ENCODE measurements at places on chromosomes 12 and 14.

GRCh38 chr12:104669851-104670337, 213.1 kb downstream of the CHST11 start:
- DNase-seq, result peak; percentile 77

DNA sequence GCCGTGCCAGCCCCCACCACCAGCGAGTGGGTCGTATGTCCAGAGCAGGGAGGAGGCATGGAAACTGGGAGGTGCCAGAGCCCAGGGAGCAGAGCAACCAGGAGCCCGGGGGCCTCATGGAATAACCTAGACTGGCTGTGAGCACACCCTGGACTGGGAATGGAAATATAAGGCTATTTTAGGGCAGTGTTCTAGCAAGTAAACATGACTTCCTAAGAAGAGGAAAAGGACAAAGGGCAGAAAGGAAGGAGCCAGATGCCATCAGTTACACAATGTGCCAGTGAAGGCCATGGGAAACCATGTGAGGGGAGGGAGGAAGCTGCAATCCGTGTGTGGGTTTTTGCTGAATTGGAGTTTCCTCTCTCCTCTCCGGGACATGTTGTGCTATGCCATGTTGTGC, 18.7 kb upstream of the CPM start:
- no peak for DNase-seq

- DNase-seq, result no peak
Observed at GRCh38 chr12:124326871-124327270, 32.0 kb downstream of the RFLNA start.

DNA sequence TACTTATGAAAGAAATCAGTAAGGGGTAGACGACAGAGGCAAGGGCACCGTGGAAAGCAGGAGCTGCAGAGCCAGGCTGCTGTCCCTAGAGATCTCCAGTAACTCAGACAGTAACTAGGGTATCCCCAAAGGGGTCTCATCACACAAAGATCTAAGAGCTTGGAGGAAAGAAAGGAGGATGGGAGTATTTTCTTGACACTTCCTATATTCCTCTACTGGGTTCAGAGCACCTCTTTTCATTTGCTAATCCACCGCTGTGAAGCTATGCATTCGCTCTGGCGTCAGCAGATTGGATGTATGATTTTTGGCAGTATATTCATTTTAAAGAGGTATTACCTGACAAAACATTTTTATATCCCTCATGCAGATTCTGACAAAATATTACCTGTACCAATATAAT, 12.6 kb downstream of the USP44 start:
- no peak for DNase-seq

- no peak for DNase-seq
Observed at GRCh38 chr12:81086342-81086741, 8.5 kb downstream of the ACSS3 start.

DNA sequence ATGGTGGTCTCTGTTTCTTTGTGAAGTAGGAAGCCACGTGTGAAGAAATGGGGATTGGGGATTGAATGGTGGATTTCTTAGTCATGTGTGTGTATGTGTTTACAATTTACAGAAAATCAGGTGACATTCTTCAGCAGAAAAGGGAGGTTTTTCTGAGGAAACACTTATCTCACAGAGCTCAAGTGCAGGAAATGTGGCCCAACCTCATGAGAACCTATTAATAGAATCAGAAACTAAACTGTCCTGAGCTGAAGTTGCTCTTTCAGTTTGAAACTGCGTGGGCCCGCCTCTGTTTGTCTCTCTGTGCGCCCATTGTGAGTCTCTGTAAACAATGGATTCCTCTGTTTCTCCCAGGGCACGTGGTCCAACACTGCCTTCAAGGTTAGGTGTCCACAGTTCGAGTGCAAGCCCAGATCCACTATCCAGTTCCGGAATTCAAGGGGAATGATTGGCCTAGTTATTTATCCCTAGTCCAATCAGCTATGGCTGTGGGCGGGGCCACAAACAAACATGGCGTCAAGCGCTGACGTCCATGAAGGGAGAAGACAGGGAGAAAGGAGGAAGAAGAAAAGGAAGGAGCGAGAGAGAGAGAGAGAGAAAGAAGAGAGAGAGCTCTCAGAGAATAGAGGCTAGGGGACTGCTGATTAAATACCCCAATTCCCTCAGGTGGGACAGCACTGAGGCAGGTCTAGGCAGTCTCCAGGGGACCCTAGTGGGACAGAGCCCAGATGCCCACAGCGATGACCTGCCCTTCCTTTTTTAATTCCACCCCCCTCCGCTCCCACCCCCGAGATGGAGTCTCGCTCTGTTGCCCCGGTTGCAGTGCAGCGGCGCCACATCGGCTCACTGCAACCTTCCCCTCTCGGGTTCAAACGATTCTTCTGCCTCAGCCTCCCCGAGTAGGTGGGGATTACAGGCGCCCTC, 31.4 kb upstream of the C12orf76 start:
- peak; percentile 97 for DNase-seq

GRCh38 chr14:101243587-101244338, 317.5 kb upstream of the DIO3 start:
- DNase-seq, result no peak

DNA sequence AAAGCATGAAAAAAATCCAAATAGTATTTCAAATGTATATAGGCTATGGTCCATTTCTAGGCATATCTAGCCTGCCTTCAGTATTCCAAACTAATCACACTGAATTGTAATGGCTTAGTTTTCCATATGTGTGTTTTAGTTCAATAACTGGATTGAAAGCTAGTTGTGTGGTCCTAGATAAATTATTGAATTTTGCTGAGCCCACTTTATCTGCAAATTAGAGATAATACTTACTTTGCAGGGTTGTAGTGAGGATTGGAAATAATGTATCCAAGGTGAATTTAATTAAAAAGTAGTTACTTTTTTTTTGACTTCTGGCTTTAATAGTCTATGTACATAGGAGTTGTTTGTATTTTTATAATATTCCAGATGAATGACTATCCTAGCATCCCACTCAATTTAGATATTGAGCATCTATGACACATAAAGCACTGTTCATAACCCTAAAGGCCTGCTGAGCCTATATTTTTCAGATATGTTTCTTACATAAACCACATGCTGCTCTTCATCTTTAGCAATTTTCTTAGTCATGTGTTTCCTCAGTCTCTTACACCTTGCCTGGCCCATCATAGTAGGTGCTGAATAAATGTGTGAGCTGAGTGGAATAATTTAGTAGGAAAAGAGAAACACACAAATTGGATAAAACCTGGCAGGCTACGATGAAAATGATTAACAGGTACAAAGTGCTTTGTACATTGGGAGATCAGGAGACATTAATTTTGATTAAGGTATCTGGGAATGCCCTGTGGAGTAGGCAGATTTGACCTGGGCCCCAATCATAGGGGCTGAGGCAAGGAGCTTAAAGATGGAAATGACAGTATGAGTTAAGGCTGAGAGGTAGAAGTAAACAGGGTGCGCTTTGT, 1.1 kb upstream of the ATP23 start:
- no peak for DNase-seq

GRCh38 chr14:103500148-103500990, 22.3 kb downstream of the CKB start:
- peak; percentile 47 for DNase-seq

- no peak for DNase-seq
Observed at GRCh38 chr14:23442721-23443356, 7.4 kb upstream of the MYH7 start.

DNA sequence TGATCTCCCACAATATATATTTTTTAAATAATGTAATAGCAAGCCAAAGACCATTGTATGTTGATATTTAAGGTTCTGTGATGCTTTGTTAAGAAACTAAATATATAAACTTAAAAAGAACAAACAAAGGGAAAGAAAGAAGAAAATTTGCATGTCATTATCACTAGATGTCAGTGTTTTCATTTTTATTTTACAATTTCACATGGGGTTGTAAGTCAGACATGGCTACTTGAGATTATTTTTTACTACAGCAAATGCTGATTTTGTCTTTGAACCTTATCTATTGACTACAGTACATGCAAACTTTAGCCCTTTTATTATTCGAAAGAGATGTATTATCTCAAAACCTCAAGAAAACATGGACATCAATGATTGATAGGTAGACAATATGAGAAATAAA, 36.1 kb downstream of the SLCO1C1 start:
- DNase-seq, result no peak

- no peak for DNase-seq
Observed at GRCh38 chr12:132474237-132474741, 15.7 kb upstream of the FBRSL1 start.

DNA sequence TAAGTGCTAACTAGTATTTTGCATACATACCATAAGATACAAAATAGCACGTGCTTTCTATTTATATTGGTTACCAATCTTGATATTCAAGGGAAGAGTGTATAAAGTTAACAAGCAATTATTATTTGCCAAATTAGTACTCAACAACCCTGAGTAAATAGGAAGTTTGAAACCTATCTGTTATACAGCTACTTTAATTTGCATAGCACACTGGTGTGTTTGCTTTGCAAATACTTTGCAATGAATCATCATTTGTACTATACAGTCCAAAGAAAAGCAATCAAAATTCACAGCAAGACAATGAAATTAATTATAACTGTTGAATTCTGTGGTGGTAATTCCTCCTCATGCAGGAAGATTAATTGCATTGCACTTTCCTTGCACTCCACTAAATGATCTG, 469.1 kb downstream of the PRKD1 start:
- DNase-seq, result no peak

- DNase-seq, result no peak
Observed at GRCh38 chr12:94849411-94849976, 154.0 kb downstream of the NDUFA12 start.

DNA sequence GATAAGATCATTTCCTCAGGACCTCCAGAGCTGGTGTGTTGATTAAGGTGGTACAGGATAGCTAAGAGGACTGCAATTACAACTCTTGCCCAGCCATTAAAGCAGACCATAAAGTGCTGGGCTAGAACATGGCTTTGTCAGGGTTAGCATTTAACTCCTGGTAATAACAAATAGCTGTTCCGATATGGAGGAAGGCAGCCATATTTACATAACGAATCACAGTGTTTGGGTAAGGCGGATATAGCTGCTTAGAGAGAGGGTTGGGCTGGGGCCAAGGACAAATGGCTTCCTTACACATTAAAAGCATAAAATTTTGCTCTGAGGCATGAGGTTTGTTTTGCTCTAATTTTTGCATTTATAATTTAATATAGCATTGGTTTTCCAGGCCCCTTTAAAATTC, 297.7 kb upstream of the DDHD1 start:
- no peak for DNase-seq

GRCh38 chr12:101772012-101772775, 32.9 kb upstream of the SYCP3 start:
- DNase-seq, result no peak

GRCh38 chr14:76948213-76948947, 80.1 kb downstream of the IRF2BPL start:
- DNase-seq, result no peak

GRCh38 chr14:68978172-68978911, 760 bp downstream of the ACTN1 start:
- DNase-seq, result peak; percentile 34

DNA sequence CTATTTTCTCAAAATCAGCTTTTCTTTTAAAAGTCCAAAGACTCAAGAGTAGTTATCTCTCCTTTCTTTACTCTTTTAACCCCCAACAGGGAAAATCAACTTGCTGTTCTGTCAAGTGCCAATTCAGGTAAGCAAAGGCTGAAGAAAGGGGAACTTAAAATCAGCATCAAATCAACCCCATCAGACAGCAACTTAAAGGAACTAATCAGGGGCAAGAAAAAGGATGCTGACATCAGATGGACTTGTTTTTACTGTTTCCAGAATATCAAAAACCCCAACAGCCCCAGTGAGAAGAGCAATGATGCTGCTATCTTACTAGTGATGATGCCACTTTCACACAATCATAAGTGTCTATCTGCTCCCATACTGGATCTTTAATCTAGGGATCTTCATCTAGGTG, 3.4 kb downstream of the BAZ2A start:
- DNase-seq, result no peak

GRCh38 chr12:1845427-1845826, 25.1 kb downstream of the LRTM2 start:
- no peak for DNase-seq

DNA sequence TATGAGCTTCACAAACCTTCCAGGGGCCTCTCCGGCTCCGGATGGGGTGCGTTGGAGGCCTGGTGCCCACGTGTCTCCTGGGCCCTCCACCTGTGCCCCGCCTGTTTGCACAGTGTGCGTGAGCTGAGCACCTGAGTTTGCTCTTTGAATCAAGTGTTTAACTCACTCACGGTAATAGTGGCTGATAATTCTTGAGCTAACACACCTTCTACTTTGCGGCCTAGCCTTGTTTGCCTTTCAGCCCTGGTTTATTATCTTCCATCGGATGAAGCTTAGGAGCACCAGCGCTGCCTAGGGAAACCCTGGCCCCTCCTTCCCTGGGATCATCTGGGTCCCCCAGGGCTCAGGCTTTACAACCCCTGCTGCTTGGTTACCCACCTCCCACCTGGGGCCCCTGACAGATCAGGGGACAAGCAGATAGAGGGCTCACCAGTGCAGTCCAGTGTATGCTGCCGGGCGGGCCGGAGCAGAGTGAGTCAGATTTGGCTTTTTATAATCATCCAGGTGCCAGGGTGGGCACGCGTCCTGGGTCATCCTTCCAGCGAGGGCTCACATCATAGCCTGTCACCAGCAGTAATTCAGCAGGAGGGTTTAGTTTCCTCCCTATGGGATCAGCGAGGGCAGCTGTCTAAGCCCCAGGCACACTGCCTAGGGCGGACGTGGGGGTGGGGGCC, 62.8 kb upstream of the RFLNA start:
- no peak for DNase-seq

DNA sequence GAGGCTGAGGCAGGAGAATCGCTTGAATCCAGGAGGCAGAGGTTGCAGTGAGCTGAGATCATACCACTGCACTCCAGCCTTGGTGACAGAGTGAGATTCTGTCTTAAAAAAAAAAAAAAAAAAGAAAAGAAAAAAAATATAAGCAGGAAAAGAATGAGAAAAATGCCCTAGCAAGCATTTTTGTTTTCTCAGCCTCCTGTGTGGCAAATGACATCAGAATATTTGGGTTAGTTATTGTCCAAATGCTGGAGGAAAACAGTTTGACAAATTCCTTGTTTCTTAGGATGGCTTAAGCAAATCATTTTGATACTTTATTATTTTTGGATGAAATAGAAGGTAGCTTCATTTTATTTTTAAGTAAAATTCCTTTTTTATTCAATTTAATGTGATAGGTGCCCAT, 7.5 kb upstream of the PTPRR start:
- DNase-seq, result no peak

GRCh38 chr14:61064210-61064609, 83.2 kb downstream of the SLC38A6 start:
- DNase-seq, result no peak

DNA sequence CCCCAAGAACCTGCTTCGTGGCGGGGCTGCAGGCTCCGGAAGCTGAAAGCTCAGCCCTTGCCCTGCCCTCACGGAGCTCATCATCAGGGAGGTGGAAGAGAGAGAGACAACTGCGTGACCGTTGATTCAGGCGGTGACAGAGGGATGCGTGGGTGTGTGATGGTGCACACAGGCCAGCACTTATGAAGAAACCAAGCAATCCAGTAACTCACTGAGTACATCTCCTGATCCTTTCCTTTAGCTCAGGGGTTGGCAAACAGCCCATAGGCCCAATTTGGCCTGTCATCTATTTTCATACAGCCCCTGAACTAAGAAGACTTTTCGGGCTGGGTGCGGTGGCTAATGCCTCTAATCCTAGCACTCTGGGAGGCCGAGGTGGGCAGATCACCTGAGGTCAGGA, 49.9 kb downstream of the TESC start:
- no peak for DNase-seq
